Activated CD4-positive, alpha-beta T cell treated with anti-CD3 and anti-CD28 coated beads, Interleukin-2, amount 10 ng/mL, durations not matched to agents 7 days and 5 days (primary cell): ENCODE measurements at places on chromosomes 4 and X. TPM values are rescaled to one million over a fixed set of nuclear protein-coding genes. Genes with fewer than 3 reads are reported as not detected.

- peaks cover 98% of the 10 kb centered on the region for H3K4me1 ChIP-seq
- DNase-seq = no peak
- no peaks in the 10 kb centered on the region for H3K27me3 ChIP-seq
- H3K4me3 ChIP-seq = no peak overlapping the region
Observed at GRCh38 chr4:10101671-10102473, 14.7 kb downstream of the WDR1 start.

GRCh38 chr4:143626134-143626911, 74.2 kb downstream of the FREM3 start:
- H3K4me1 ChIP-seq = no peaks in the 10 kb centered on the region
- DNase-seq = no peak
- H3K27me3 ChIP-seq = peaks cover 2% of the 10 kb centered on the region

DNA sequence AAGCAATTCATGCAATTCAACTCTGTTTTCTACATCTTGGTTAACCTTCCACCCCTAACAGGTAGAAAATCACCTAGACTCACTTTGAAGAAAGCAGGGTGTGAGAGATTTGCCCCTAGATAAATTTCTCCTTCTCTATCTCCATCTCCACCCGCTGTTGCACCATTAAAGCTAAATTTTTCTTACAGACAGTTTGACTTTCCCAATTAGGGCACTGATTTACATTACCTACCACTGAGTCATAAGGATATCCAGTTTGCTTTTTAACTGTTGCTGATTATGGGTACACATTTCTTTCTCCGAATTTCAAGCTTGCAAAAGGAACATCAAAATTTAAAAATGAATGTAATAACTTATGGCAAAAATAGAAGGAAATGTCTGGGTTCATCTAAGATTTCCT, 13.0 kb downstream of the SLC7A11 start:
- H3K27me3 ChIP-seq = no peaks in the 10 kb centered on the region
- peaks cover 2% of the 10 kb centered on the region for H3K36me3 ChIP-seq
- no peak overlapping the region for H3K4me3 ChIP-seq
- H3K4me1 ChIP-seq = no peaks in the 10 kb centered on the region
- no peak for DNase-seq

The ATXN3L gene
- total RNA-seq = not detected

The AVPR2 gene
- total RNA-seq = not detected

The DGKQ gene
- total RNA-seq = 21.3 TPM

The NSD2 gene
- 248 TPM for total RNA-seq

The TEX13B gene
- total RNA-seq = not detected

The PHEX gene
- 0.08 TPM for total RNA-seq
